ENCODE measurements at places on chromosomes 7 and 10.

DNA sequence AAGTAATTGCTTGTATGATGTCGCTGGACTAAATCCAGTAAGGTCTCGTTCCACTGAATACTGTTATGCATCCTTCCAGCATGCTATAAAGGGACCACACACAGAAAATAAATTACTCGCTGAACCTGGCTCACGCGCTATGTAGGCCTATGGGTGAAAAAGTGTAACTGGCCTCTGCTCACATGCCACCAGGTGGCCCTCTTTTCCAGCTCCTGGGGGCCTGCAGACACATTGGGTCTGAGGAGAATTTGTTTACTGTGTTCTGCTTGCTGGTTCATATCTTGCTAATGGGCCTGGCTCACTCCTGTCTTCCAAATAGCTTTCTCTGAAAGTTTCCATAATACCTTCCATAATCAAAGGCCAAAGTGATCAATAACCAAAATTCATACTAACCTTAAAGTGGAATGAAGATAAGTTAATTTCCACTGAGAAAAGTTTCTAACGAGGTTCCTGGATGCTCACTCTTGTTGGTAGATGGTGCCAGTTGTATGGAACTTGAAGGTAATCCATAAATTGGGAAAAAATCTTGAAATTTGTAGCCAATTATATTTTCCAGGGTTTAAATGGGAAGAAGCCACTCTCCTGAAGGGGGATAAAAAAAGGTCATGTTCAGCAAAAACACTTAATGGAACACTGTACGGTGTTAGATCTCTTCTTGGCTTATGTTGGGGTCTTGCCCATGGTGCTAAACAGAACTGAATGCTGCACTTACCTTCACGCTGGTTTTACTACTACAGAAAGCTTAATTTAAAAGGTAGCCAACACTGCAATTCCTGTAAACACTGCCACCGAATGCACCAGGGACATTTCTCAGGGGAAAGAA lies 27.0 kb upstream of the ZPBP start:
- peak; percentile 10 for DNase-seq

DNA sequence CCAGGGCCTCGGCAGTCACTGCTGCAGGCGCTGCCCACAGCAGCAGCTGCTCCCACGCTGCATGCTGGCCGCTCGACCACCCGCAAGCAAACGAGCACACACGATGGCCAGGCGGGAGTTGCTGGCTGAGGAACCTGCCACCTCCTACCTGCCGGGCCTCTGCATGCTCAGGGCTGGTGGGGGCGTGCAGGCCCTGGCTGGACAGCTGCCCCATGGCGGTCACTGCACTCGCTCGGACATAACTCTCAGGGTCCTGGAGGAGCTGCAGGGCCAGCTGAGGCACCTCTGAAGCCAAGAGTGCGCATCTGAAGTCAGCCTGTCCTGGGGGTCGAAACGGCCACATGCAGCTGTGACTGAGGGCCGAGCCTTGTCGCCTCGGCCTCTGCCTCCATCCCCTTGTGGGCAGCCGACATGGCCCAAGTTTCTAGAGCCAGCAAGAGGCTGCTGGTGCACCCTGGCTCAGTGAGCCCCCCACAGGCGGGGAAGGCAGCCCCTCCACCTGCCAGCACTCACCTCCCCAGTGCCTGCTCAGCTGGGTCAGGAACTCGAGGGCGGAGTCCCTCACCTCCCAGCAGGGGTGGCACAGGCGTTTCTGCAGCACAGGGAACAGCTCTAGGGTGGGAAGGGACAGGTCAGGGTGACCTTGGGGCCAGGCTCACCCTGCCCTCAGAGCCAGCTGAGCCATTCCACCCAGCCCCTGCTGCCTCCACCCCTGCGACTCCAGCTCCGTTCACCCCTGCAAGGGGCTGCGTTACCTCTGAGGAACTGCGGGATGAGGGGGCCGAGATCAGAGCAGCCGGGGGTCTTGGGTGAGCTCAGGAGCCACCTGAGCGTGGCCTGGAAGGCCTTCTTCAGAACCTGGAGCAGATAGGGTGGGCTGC lies 16.1 kb downstream of the BRAT1 start:
- DNase-seq = no peak

GRCh38 chr10:86711513-86712316 lies 43.4 kb downstream of the LDB3 start:
- DNase-seq = peak; percentile 33

GRCh38 chr10:44164251-44164956 lies 220.5 kb downstream of the CXCL12 start:
- DNase-seq = no peak

GRCh38 chr7:44637788-44638594 lies 31.6 kb downstream of the OGDH start:
- peak; percentile 57 for DNase-seq

Measured in activated CD4-positive, alpha-beta T cell treated with anti-CD3 and anti-CD28 coated beads for 24 hours (primary cell).